Astrocyte (in vitro differentiated cells and primary cell): ENCODE measurements at places on chromosomes 12 and 14. TPM values are rescaled to one million over a fixed set of nuclear protein-coding genes. Genes with fewer than 3 reads are reported as not detected.
A peak's percentile ranks its signal among the peaks of the same experiment; 100 is the strongest.

- H3K4me1 ChIP-seq: no peaks in the 10 kb centered on the region
- DNase-seq: no peak
- no peak overlapping the region for H3K27ac ChIP-seq
- H3K4me3 ChIP-seq: no peak overlapping the region
- H3K27me3 ChIP-seq: no peaks in the 10 kb centered on the region
- peaks cover 40% of the 10 kb centered on the region for H3K36me3 ChIP-seq
These were observed 125.6 kb upstream of the RTL1 start for GRCh38 chr14:101028971-101029667.

Gene CCDC196
- total RNA-seq: not detected in 2 replicates

GRCh38 chr14:24566318-24566717, 9.7 kb downstream of the CTSG start:
- no peak for DNase-seq
- H3K27ac ChIP-seq: no peak overlapping the region
- H3K4me3 ChIP-seq: no peak overlapping the region
- no peaks in the 10 kb centered on the region for H3K4me1 ChIP-seq
- no peaks in the 10 kb centered on the region for H3K36me3 ChIP-seq
- H3K27me3 ChIP-seq: no peaks in the 10 kb centered on the region

- no peaks in the 10 kb centered on the region for H3K27me3 ChIP-seq
- H3K4me3 ChIP-seq: no peak overlapping the region
- no peaks in the 10 kb centered on the region for H3K36me3 ChIP-seq
- H3K4me1 ChIP-seq: no peaks in the 10 kb centered on the region
These were observed 45.8 kb downstream of the NINJ2 start for GRCh38 chr12:617304-617915.

Gene ACSS3
- total RNA-seq: 13.9 and 16.8 TPM in 2 replicates

DNA sequence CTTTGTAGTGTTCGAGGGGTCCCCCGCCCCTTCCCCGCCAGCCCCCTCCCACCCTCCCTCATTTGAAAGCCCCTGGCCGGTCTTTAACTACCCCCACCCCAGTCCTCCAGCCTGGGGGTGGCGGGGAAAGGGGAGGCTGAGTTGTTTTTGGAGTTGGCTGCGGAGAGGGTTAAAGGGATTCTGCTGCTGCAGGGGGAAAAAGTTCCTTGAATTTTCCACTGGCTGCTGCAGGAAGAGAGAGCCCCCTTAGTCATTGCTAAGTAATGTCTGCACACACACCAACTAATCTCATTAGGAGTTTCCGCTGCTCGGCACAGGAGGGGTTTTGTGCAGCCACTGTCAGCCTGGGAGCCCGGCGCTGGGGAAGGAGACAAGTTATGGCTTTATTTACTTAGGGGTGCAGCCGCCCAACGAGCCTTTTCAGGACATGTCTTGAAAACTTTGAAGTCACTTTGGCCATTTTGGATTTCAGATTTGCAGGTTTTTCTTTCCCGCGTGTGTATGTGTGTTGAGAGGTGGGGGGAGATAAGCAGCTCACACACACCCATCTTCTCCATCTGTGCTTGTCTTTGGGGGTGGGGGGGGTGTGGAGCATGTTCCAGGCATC, 1.8 kb downstream of the ELK3 start:
- H3K4me3 ChIP-seq: peak overlapping the region; percentile 94
- no peaks in the 10 kb centered on the region for H3K27me3 ChIP-seq
- peak overlapping the region; percentile 100 for H3K27ac ChIP-seq
- peak; percentile 83 for DNase-seq

DNA sequence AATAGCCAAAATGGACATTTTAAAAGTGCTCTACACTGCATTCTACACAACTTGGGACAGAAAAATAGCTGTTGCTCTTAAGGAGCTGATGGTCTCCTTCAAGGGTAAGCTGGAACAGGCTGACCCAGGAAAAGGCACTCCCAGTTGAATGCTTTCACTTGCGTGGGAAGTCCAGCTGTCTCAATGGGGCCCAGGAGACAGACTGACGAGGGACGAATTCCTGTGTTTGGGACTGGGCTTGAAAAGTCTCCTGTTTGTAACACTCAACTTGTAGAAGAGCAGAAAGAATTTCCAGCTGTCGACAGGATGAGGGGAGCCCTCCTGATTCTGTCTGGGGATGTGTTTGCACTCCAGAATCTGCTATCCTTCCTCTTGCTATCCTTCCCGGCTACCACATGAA, 180.8 kb downstream of the ZFP36L1 start:
- peaks cover 7% of the 10 kb centered on the region for H3K4me1 ChIP-seq
- no peak overlapping the region for H3K27ac ChIP-seq
- H3K4me3 ChIP-seq: no peak overlapping the region

GRCh38 chr14:101206556-101206955, 303.0 kb upstream of the RTL1 start:
- H3K27ac ChIP-seq: no peak overlapping the region
- H3K36me3 ChIP-seq: no peaks in the 10 kb centered on the region
- H3K4me3 ChIP-seq: no peak overlapping the region
- no peak for DNase-seq
- no peaks in the 10 kb centered on the region for H3K27me3 ChIP-seq

DNA sequence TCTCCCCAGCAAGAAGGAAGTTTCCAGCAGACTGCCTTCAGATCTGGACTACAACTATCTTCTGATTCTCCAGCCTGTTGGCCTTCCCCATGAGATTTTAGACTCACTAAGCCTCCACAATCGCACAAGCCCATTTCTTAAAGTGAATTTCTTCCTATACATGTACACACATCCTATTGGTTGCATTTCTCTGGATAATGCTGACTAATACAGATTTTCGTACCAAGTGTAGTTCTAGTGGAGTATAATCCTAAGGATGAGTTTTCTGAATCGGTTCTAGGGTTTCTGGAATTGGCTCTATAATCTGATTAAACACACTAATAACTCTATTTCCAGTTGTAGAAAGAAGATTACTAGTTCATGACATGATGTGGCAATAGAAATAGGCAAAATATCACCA, 53.3 kb downstream of the C12orf50 start:
- no peaks in the 10 kb centered on the region for H3K27me3 ChIP-seq
- no peak overlapping the region for H3K27ac ChIP-seq
- no peaks in the 10 kb centered on the region for H3K36me3 ChIP-seq
- DNase-seq: no peak
- H3K4me1 ChIP-seq: no peaks in the 10 kb centered on the region

Gene RGS6
- total RNA-seq: 0.34 TPM in 1 of 2 replicates, not detected in the other

Gene FOXG1
- 0.07 and 0.18 TPM in 2 replicates for total RNA-seq
